Glutamatergic neuron (in vitro differentiated cells): ENCODE measurements at places on chromosomes 6 and 20.
A peak's percentile ranks its signal among the peaks of the same experiment; 100 is the strongest.

- no peak for DNase-seq
Observed at GRCh38 chr6:15338476-15338875, 92.6 kb downstream of the JARID2 start.

- peak; percentile 53 for DNase-seq
Observed at GRCh38 chr6:156876302-156876701, 99.1 kb downstream of the ARID1B start.

GRCh38 chr6:26501482-26501986 lies 1.4 kb downstream of the BTN1A1 start:
- DNase-seq = peak; percentile 47

DNA sequence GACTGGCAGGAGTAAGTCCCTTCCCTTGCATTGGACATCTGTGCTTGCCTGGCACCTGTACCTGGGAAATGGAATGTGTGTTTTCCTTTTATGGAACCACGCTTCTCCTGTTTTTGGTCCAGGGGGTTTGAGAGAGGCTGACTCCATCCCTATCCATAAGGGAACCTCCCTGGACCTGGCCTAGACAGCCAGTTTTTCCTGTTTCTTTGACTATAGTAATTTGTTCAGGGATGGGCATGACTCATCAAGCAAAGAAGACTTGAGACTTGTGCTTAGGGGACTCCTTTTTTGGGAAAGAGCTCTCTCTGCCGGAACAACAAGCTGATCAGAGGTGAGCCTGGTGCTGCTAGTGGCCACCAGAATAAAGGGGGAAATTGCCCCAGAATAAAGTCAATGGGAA lies 393.8 kb downstream of the CDH26 start:
- no peak for DNase-seq

- no peak for DNase-seq
Observed at GRCh38 chr20:400128-400453, 8.0 kb upstream of the RBCK1 start.

DNA sequence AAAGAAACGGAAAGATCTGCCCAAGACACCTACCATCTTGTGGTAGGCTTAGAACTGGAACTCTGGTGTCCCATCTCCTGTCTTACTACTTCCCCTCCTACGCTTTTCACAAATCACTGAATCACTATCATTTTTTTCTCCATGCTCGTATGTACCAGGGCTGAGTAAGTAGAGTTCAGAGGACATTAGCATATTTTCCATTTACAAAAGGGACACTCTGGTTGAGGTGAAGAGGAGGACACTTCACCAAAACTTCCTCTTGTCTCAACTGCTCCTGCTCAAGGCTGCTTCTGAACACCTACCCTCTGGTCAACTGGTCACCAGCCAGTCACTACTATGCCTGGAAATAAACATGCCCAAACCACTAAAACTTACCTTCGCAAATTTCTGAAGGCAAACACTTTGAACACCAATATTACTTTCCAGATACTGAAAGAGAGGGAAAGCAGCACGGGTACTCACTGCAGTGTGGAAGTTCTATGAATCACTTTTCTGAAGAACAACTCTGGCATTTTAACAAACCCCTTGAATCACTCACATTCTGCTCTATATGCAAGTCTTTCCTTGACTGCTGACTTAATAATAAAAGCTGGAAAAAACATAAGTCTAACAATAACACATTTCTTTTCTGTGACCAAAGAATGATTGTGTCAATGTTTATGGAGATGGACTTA lies 123.3 kb downstream of the INSM1 start:
- no peak for DNase-seq

GRCh38 chr6:7431313-7431673 lies 41.7 kb downstream of the RIOK1 start:
- DNase-seq = no peak

DNA sequence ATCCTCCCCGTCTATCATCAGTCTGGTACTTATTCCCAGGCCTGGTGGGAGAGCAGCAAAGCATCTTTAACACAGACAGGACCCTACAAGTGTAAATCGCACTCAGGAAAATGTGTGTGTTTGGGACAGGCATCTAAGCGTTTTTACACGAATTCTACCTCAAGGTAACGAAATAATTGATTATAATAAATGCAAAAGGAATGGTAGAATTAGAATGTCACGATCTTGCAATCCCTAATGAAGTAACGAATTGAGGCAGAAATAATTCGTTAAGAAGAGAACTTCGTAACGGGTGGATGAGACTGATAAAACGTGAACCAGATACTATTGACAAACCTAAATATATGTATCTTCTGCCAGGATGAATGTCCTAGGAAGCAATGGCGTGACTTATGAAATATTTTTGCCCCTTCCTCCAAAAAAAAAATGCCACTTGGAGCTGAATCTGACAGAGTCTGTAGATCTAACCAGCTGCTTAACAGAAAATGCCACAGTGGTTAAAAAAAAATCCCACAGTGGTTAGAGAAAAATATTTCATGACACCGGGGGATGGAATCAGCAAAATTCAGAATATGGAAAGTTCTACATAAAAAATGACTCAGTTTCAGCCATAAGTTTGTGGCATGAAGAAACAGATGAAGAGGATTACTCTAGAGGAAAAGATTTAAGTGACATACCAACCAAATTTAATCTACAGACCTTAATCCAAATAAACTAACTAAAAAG lies 68.7 kb downstream of the F13A1 start:
- DNase-seq = no peak

DNA sequence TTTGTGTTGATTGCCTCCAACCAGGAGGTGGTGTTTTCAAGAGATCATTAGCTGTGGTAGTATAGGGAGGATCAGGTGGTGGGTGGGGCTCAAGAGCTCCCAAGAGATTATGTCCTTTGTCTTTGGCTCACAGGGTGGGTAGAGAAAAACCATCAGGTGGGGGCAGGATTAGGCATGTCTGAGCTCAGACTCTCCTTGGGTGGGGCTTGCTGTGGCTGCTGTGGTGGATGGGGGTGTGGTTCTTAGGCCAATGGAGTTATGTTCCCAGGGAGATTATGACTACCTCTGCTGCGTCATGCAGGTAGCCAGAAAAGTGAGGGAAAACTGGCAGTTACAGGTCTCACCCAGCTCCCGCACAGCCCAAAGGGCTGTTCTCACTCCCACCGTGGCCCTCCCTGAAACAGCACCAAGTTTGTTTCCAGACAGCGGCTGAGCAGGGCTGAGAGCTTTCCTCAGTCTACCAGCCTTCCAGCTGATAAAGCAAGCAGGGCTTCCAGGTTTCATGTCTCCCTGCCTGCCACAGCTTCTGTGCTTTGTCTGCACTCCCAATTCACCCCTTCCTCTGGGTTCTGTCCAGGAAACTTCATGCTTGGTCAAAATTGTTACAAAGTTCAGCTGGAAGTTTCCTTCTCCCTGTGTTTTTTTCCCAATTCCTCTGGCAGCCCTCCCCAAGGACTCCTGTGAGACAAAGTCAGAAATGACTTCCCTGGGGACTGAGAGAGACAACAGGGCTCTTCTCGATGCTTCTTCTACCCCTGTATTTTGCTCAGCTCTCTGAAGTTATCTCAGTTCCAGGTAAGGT lies 481.1 kb upstream of the MAN1A1 start:
- no peak for DNase-seq

DNA sequence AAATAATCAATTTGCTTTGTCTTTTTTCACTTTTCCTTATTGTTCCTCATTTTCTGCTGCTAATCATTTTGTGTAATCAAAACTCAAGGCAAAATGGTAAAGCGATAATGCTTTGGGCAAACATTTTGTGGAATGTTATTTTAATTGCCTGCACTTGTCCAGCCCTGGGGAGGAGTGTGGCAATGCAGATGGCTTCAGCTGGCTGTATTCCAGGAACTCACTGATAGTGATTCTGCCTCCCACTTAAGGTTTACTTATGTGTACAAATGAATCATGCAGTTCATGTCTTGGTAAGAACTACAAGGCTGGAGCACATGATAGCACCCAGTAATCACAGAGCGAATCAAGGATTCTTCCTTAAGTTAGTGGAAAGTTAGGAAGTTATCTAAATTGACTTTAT lies 107.8 kb downstream of the COL19A1 start:
- no peak for DNase-seq

DNA sequence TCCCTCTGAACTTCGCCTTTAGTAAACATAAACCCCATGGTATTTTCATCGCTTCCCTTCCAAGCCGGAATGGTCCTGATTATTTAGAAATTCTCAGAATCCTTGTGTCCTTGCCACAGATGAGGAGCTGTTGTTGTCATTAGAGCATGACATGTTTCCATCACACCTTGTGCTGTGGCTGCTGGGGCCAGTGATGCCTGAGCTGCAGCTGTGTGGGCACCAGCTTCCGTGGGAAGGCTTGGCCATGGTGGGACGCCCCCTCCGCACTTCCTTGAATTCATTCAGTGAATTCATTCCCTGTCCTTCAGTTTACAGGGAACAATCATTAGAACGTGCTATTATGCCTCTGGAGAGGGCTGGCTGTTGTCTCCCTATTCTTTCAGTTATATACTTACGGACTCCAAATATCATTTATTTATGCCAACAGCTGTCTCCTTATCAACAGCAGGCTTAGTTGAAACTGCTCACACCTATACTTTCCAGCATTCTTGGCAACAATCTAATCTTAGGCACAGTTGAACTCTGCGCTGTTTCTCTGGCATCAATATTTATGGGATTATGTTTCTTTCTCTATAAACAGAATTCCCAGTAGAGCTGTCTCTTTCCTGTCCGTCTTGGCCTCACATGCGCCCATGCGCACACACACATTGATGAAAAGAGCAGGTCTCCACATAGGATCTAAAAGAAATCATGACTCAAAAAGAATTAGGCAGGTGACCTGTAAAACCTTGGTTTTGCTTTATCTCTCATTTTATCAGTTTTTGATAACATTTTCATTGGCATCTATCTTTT lies 9.0 kb downstream of the ADGRF1 start:
- no peak for DNase-seq

DNA sequence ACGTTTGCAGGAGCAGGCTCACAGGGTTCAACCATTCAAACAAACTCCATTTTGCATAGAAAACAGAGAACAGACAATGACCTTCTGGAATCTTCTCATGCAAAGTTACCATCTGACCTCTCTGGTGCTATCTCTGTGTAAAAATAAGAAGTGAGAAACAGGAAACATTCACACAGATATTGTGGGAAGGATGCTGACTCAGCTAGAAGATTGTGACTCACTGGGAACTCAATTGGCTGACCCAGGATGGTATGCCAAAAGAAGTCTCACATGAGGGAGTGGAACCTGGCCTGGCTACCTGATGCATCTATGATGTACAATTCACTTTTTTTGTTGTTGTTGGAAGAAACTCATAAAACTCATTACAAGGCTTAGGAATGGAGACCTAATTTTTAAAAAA lies 61.1 kb upstream of the TBX18 start:
- no peak for DNase-seq

- DNase-seq = peak; percentile 67
Observed at GRCh38 chr6:153130515-153131036, 506 bp downstream of the RGS17 start.

DNA sequence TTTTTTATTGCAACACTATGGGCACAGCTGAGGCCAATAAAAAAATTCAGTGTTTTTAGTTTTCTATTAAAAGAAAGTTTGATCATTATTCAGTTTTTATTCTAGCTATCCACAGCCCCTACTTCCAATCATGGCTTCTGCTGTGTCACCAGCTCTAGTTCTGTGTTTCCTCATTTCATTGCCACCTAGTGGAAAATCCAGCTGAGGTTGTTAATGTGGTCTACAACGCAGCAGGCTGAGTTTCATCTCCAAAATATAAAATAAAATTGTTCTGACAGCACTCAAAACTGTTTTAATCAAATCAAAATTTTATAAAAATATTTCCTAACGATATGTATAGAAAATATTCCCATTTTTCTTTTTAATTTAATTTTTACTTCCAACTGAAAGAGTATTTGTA lies 13.6 kb downstream of the COL9A1 start:
- no peak for DNase-seq

- DNase-seq = no peak
Observed at GRCh38 chr6:130034378-130035146, 16.2 kb downstream of the L3MBTL3 start.

- DNase-seq = no peak
Observed at GRCh38 chr20:63711085-63711645, 3.3 kb downstream of the ZGPAT start.

GRCh38 chr20:48827855-48828733 lies at the start of gene PREX1:
TSS of gene PREX1 (minus strand) at chr20:48827999. CDS start at chr20:48827860, 139 bp downstream.
- peak; percentile 83 for DNase-seq

- DNase-seq = peak; percentile 91
Observed at GRCh38 chr6:40308533-40309306, 278.4 kb downstream of the LRFN2 start.

- no peak for DNase-seq
Observed at GRCh38 chr6:112343977-112344376, 3.2 kb upstream of the RFPL4B start.

DNA sequence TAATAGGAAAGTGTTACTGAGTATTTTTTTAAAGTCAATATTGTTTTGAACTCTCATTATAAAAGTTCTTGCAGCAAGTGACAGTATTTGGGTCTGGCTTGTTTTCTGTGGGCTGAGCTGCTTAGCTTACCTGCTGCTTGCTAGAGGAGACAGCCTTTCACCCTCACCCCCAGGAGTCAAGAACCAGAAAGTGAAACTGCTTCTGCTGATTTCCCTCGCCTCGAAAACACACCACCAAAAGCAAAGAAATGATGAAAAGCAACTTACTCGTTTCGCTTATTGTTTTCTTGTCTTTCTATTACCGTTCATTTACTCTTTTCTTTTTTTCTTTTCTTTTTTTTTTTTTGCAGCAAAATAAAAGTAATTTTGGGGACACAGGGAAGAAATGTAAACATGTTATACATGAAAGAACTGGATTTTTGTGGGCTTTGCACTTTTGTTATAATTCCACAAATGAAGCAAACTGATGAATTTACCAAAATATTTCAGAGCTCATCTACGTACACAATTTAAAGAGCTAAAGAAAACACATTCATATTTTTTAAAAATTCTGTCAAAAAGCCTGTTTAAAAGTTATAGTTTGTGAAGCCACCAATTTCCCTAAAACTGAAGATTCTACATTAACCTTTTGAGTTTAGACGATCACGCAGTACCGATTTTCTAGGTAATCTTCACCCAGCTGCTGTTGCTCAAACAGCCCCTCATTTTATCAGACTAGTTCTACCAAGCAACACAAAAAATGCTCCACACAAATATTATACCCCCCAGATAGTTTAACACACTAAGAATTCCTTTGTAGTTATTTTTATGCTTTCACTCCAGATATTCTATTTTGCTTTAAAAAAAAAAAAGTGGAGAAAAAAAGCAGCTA lies 1.7 kb downstream of the SCML4 start:
- DNase-seq = no peak

DNA sequence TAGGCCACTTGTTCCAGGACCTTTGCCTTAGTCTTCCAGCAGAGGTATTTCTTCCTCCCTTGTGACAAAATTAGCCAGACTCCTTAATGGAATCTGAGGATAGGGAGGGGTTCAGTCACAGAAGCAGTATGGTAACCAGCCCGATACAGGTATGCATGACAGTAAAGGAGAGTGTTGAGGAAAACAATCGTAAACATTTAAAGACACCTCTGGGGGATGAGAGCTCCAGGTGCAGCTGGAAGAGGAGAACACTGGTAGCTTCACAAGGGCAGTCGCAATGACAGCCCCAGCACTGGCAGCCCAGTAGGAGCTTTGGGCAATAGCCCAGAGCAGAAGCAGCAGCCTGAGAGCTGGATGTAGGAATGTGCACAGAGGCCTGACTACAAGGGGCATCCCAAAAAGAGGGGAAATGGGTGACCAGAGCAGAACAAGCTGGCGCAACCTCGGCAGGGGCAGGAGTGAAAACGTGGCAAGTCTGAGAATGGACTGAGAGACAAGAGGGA lies 344.9 kb upstream of the JAG1 start:
- DNase-seq = no peak

- DNase-seq = no peak
Observed at GRCh38 chr6:106702451-106703110, 73.2 kb downstream of the QRSL1 start.

GRCh38 chr6:25286891-25287290 lies 7.7 kb downstream of the CARMIL1 start:
- no peak for DNase-seq
